ENCODE measurements at places on chromosomes 12 and 14. TPM values are rescaled to one million over a fixed set of nuclear protein-coding genes. Genes with fewer than 3 reads are reported as not detected.

The PTHLH gene
- total RNA-seq = not detected

The AKAP6 gene
- 1.9 TPM for total RNA-seq

DNA sequence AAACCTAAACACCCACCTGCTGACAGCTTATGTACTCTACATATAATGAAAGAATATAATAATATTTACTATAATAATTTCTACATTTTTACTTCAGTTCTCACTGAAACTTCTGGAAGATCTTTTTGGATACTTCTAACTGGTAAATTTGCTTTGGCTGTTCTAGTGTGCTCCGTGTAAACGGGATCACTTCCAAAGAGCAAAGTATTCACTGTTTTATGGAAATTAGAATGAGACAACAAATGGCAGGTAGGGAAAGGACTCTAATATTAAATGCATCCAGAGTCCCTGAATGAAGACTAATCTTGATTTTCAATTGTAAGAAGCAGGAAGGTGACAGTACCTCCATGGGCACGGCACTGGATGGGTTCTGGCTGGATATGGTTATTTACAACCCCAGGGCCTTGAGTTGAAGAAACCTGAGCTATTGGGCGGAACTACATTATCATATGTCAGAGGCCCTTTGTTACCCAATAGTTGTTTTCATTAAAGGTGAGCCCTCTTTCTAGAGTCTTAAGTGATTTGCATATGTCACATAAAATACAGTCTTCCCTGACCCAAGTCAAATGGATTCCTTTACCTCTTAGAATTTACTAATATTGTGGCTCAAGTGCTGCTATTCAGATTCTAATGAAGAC lies 10.7 kb downstream of the ERP29 start:
- no peak for DNase-seq

GRCh38 chr12:25524366-25524765 lies 28.7 kb downstream of the LMNTD1 start:
- DNase-seq = no peak

DNA sequence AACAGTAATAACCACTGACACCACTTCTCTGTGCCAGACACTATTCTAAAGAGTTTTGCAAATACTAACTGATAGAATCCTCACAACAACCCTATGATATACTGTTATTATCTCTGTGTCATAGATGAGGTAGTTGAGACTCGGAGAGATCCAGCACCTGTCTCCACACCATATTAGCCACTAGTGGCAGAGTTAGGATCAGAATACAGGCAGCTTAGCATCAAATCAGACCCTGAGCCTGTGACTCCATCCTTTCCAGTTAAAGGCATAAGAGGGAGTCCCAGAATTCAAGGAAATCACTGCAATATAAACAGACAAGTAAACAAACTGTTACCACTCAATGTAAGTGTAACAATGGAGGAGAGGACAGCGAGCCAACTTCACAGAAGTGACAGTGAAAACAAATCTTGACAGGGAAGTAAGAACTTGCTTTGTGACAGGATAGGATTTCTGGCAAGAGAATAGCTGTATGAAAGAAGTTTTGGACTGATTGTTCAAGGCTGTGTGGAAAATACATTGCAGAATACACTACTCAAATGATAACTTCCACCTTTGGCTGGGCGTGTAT lies 11.7 kb upstream of the NAP1L1 start:
- no peak for DNase-seq

DNA sequence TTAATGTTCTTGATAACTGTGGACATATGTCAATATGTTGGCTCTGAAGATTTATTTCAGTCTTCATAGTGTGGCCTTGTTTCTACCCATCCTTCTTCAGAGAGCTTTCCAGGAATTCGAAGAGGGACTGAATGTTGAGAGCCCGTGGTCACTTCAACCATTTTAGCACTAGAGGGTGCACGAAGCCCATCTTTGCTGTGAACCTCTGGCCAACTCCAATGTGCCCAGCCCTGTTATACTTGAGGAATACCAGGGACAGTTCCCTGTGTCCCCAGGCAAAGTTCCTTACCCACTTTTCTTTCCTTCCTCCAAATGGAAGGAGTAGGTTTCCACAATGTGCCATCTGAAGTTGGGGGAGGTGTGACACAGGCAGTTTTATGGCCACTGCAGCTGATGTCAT lies 603.5 kb downstream of the RPL10L start:
- peak; percentile 39 for DNase-seq

GRCh38 chr14:100539766-100540140 lies 47.5 kb downstream of the BEGAIN start:
- no peak for DNase-seq

- DNase-seq = no peak
Measured at GRCh38 chr14:89792489-89793366, 161.8 kb downstream of the EFCAB11 start.

DNA sequence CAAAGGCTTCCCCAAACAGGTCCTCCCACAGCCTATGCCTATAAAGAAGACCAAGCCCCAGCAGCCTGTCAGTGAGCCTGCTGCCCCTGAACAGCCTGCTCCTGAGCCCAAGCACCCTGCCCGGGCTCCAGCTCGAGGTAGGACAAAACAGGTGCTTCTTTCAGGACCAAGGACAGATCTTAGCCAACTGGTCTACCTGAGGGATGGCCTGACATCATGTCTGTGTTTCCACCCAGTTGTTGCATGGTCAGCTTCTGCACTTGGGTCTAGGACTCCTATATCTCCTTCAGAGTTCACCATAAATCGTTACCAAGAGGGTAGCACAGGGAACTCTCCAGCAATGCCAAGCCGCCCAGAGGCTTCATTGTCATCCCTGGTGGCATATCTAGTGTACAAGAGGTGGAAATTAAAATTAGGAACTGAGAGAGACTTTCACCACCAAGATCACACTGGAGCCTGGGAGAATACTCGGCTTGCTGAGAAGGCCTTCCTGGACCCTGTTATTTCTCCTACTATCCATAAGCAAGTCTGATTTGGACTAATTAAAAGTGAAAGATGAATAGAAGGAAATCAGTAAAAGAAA lies 38.2 kb upstream of the OAS1 start:
- DNase-seq = no peak

GRCh38 chr14:100823413-100824080 lies 2.4 kb upstream of the MEG3 start:
- no peak for DNase-seq

The GABARAPL1 gene
- total RNA-seq = 35.5 TPM

The SLC25A47 gene
- 0.17 TPM for total RNA-seq

GRCh38 chr12:93803424-93803807 lies 126.2 kb downstream of the CRADD start:
- no peak for DNase-seq

DNA sequence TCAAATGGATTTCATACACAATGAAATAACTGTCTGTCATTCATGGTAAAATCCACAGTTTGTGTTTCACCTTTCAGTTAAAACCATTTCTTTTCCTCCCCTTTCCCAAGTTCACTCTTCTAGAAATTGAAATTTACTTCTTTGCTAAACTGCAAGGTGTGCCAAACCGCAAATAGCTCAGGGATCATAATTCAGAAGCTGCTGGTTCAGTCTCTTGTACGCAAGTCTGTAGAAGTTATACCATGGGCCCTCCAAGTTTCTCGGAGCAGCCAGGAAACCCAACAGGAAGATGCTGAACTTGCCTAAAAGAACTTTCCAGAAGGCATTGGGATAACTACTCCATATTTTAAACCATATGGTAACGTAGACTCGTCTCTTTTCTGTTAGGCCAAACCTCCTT lies 268.9 kb downstream of the FLRT2 start:
- no peak for DNase-seq

- DNase-seq = no peak
Measured at GRCh38 chr14:99333841-99334635, 62.0 kb upstream of the BCL11B start.

The TXNDC16 gene
- 2.7 TPM for total RNA-seq

The TSHR gene
- not detected for total RNA-seq

The BICDL1 gene
- 18.2 TPM for total RNA-seq

- no peak for DNase-seq
Measured at GRCh38 chr12:20205854-20206253, 162.5 kb upstream of the PDE3A start.

The OR4K17 gene
- total RNA-seq = not detected

Measured in HCT116 (cell line).